Right lung (tissue), 10 donors: ENCODE measurements at places on chromosomes 4 and X.

DNA sequence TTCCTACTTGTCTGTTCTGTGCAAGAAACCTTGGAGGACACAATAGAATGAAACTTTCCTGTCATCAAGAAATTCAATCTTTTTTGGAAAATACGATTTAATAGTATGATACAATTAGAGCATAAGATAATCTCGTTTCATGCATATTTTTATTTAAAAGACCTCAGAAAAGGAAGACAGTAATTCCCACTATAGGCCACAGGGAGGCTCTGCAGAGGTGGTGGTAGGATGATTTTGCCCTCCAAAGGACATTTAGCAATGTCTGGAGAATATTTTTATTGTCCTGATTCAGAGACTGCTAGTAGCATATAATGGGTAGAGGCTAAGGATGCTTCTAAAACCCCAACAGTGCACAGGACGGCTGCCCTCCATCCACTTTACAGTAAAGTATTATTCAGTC is 68.7 kb downstream of the PAK3 start:
- no peak for DNase-seq

DNA sequence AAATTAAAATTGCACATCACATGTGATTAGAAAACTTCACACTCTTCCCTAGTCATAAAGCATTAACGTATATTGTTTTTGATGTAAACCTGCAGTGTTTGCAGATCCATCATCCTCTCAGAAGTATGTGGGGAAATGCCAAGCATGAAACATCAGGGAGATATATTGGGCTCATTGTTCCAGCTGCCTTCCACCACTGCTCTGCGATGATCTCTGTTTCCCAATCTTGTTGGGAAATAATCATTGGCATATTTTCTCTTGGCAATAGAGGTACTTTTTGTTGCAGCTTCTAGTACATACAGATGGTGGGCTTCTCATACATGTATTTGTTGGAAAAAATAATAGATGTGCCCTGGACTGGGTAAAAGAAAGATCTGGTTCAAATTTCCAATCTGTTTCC is 466.3 kb upstream of the HS3ST1 start:
- DNase-seq = no peak

DNA sequence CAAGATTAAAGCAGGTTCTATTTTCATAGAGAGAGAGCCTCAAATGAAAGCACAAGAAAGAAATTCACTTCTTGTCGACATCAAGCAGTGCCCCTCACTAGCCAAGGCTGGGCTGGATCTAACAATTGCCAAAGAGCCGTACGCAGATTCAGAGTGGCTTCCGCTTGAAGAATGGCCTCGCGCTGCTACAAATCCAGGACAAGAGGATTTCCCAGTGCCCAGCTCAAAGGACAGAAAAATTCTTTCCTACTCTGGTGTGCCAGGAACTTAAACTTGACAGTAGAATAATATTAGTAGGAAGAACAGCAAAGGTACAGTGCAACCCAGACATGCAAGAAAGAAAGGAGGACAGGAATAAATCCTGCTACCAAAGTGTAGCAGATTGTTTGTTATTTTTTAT is 56.5 kb upstream of the PPARGC1A start:
- no peak for DNase-seq

DNA sequence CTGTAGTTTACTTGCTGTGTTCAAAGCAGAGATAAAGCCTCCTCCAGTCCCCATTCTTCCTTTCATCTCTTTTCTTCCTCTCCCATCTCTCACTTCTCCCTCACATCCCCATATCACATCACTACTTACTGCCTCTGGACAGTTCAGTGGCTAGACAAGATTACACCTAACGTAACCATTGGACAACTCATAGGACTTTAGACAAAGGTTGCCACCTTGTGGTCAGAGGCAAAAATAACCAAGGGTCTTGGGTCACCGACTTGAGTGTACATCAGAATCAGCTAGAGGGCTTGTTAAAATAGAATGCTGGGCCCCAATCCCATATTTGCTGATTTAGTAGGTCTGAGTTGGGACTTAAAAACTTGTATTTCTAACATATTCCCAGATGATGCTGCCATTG is 109.3 kb upstream of the DGKK start:
- DNase-seq = peak; percentile 3

DNA sequence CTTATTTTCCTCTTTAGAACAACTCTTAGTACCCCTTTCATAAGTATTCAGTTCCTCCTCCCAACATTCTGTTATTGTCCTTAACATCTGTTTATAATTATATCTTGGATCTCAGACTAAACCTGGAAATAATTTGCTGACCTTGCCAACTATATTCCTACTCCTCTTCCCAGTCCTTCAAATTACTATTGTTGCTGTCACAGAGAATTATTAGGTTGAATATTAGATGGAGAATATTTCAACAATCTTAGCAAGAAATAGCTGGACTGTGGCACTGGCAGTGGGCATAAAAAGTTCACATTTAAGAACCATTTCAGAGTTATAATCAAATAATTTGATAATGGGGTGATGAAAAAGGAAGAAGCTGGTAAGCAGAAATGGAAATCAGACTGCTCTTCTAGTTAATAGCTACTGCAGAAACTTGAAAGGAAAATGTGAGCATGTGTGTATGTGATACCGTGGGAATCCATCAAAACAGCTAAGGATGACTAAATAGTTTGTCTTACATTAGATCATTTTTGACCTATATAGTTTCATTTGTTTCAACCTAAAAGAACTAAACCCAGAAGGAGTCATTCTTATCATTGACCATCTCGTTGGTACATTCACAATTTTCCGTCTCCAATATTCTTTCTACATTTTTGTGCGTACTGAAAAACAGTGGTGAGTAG is 43.3 kb upstream of the PRDM8 start:
- no peak for DNase-seq

- DNase-seq = no peak
These were observed at the start of gene PRDM8 for GRCh38 chr4:80196922-80197573. Gene PRDM8, plus strand, starts transcription at chr4:80197503. Its CDS starts 2,578 bp downstream, at chr4:80200081.

GRCh38 chr4:3176367-3177229 is 72.4 kb upstream of the MSANTD1 start:
- no peak for DNase-seq

DNA sequence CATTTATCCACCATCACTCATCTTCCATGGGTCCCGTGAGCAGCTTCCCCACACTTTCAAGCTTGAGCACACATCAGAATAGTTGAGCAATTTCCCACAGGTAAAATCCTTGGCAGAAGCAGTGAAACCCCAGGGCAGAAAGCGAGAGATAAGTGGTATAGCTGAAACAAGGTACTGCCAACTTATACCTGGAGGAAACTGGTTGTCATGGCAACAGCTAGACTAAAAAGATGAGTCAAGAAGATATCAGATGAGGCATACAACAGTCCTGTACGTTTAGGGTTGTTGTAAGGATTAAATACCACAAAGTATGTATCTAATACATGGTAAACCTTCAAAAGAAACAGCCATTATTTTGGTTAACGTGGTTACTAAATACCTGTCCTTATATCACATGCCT is 66.9 kb upstream of the PHOX2B start:
- no peak for DNase-seq

GRCh38 chr4:140893939-140894338 is 137.8 kb upstream of the TBC1D9 start:
- DNase-seq = peak; percentile 48

DNA sequence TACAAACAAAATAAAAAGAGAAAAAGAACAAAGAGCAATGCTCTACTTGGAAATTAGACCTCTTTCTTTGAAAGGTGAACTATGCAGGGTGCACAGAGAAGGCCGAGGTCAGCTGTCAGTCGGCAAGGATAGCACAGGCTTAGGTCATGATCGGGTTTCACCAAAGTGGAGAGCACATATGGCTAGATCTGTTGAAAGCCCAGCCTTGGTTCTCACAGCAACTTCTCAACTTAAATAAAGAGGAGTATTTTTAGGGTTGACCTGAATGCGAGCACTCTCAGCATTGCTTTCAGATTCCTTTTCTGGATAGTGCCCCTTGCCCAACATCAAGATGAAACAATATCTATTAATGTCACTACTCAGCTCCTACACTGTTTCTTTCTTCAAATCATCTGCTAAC is 122.9 kb upstream of the GPC4 start:
- DNase-seq = no peak

DNA sequence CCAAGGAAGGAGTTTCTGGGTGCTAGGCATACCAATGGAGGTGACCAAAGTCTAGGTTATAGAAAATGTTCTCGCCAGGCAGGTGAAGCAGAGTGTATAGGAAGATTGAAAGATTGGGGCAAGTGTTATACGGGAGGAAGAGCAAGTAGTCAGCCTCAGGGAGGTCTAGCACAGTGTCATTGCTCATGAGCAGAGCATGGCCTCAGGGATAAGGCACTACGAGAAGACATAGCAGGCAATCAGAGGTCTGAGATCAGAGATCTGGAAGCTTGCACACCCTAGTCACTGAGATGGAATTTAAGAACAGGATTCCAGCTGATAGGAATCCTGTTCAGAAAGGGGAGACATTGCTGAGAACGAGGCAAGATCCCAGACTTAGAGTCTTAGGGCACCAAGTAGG is 350.0 kb upstream of the CASK start:
- no peak for DNase-seq

DNA sequence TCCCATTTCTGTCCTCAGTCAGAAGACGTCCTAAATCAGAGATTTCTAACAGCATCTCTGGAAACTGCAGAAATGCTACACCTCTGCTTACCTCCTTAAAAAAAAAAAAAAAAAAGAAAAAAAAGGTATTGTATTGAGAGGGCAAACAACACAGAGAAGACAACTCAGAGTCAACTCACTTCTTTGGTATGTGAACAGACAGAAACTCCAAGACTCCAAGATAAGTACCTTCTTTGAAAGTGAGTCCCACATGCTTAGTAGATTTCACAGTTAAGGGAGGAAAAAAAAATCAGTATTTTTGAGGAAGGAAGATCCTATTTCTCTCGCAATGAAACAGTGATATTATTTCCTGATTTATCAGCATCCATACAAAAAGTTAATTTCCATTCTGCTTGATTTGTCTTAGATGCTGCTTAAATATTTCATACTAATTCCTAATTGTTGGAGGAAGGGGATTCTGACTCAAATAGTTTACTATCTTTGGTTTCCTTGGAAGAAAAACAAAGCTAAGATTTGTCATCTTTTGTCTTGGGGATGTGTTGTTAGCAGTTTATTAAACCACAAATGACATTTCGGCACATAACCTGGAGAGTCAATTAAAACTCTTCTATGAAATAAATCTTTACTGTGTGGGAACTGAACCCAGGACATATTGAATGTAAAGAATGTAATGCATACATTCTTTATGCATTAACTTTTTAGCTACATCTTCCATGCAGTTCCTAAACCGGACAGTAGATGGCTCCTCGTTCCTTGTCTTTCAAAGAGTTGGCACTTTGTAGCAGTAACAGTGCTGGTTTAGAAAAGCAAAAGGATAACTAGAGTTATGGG is 4.7 kb downstream of the RASGEF1B start:
- peak; percentile 74 for DNase-seq

DNA sequence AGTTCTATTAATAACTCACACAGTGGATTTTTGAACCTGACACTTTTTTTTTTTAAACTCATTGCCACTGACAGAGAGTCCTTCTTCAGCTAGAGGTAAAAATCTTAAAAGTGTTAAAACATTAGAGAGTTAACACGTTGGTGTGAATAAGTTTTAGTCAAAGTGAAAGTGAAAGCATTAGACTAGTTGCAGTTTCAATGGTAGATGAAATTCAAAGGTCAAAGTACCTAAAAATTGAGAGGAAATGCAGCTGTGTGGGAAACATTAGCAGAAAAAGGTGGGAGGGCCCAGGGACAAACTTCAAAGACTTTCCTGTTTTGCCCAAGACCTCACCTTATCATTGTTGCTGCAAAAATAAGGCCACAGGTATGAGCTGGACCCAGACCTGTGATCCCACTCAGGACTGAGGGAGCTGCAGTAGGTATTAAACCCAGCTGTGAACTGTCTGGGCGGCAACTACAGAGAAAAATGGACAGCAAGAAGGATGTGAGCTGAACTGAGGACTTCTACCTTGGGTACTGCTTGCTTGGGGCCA is 17.6 kb upstream of the GABRA4 start:
- DNase-seq = no peak

GRCh38 chr4:93732509-93732908 is 96.0 kb upstream of the ATOH1 start:
- no peak for DNase-seq

DNA sequence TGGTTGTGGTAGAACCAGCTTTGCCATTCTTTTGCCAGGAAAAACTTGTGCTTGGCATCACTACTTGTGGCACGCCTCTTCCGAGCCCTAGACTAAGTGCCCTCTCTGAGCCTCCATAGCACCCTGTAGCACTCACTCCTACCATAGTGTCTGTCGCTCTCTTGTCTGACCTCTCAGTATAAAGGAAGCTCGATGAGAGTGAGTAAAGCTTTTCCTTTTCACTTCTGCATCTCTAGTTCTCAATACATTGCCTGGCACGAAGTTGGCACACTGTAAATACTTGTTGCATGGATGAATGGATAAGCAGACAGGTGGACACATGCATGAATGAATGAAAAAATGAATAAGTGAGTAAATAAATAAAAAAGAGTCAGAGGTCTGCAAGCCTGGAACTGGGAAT is 48.3 kb downstream of the TLR10 start:
- DNase-seq = no peak

DNA sequence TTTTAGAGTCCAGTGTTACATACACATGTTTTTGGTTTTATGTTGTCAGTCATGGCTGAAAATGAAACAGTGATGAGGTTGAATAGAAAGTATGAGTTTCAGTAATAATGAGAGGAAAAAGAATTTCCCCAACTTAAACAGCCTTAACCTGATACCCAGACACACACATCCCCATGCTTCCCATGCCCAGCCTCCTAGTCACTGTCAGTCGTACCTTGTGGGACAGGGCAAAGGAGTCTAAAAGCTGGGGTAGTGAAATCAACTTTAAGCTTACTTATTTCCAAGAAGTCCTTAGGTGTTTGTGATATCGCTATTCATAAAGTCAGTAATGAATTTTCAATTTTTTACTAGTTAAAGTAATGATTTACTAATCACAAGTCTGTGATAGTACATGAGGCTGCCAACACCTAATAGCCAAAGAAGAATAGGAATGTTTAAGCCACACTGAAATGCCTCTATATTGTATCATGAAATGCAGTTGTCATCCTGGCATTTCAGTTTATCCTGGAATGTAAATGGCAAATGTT is 24.3 kb upstream of the GPR34 start:
- no peak for DNase-seq

DNA sequence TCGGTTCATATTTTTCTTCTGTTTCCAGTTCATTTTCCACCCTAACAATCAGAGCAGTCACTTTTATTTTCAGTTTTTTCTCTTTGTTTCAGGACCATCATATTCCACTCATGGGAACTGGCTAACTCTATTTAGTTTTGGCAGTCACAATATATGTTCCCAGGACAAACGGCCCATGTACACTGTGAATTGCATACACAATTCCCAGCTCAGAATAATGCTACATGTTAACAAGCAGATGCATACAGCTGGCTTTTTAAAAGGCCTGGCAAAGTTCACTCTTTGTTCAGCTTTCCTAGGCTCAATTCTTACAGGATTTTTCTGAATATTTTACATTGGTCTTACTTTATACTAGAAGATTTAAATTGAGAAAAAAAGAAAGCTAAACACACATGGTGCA is 224.9 kb downstream of the ANKRD50 start:
- peak; percentile 70 for DNase-seq
